Stimulated activated CD8-positive, alpha-beta memory T cell treated with anti-CD3 and anti-CD28 coated beads, Interleukin-4, amount 100 ng/mL, for 4 hours (primary cell): ENCODE measurements at places on chromosomes 7 and 10.

DNA sequence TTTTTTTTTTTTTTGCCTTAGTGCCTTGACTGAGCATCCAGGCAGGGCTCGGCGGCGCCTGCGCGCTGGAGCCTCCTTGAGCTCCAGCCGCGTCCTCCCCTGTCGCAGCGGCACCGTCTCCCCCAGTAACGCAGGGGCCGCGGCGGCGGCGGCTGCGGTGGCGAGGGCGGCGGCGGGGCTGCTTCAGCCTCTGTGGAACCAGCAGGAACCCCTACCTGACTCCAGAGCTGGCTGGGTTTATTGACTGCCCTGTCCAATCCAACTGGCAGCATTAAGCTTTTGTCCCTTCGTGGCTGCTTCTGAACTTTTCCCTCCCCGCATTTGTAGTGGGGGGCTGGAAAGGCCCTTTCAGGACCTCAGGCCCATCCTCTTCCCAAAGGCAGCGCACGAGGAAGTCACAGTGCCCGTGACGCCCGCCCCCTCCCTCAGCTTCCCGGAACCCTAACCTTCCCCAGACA is at the start of gene GPR85:
Gene GPR85 (minus strand): TSS at position 397 of the 458 bp plus-strand sequence. CDS start 2,106 bp downstream, outside the sequence.
- no peak for DNase-seq

DNA sequence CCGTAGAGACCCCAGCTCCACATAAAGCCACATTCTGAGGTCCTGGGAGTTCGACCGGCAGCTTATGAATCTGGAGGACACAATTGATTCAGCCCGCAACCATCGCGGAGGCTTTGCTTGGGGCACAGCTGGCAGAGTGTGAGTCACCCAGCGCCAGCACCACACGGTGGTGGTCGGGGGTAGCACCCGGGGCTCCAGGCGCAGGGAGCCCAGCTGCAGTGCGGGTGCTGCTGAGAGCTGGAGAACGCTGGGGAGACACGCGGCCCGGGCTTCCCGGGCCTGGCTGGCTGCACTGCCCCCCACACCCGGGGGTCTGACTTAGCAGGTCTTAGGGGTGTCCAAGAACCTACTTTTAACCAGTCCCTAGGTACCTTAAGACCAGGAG is 87.9 kb downstream of the PAXIP1 start:
- DNase-seq, result no peak

- DNase-seq, result no peak
These were observed 93.7 kb downstream of the EPC1 start for GRCh38 chr10:32253276-32253675.

GRCh38 chr7:51227861-51228260 is 88.7 kb downstream of the COBL start:
- DNase-seq, result no peak

DNA sequence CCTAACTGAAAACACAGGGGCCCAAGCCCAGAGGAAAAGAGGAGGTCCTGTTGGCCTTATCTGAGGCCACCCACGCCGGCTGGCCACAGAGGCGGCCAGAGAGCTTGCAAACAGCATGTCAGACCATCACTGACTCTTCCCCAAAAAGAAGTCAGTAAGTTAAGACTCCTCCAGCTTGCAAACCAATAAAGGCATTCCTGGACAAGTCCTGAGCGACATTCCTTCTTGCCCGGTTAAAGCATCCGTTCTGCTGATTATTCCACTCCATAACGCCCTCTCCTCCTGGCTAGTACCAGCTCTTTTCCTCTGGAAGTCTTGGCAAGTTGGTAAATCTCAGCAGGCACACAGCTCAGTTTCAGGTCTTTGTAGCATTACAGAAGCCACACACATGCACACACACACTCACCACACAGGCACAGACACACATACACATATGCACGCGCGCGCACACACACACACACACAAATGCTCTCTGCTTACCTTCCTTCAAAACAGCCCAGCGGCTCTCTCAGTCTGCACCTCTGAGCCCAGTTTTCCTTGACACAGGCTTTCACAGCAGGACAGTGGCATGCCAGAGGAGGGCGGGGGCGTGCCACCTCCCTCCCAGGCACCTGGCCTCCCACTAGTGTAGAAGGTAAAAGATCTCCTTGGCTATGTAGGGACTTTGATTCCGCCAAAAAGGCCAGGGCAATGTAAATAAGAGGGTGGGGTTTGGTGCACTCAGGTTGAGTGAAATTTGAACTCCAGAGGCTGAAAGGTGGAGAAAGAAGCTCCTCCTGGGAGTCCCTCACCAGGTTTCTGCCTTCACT is 201.4 kb downstream of the TNS3 start:
- no peak for DNase-seq

GRCh38 chr10:372566-372965 is 237.3 kb downstream of the ZMYND11 start:
- no peak for DNase-seq

GRCh38 chr7:33726582-33726981 is 178.8 kb upstream of the BMPER start:
- DNase-seq, result no peak

DNA sequence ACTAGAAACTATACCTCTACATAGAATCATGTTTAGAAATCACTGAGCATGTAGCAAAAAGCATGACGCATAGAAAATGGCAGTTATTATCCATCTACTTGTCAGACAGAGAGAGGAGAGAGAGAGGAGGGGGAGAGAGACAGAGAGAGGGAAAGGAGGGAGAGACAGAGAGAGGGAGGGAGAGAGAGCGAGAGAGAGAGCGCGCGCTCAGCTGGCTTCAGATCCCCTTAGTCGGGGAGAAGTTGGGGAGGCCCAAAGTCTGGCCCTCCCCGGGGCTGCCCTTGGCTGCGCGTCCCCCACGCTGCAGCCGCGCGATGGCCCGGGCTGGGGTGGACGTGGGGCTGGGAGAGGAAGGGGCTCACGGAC is 37.0 kb downstream of the CNPY1 start:
- no peak for DNase-seq

- DNase-seq, result no peak
These were observed 50.4 kb downstream of the RBM33 start for GRCh38 chr7:155694851-155695250.

GRCh38 chr7:50674896-50675835 is 107.5 kb downstream of the GRB10 start:
- no peak for DNase-seq

DNA sequence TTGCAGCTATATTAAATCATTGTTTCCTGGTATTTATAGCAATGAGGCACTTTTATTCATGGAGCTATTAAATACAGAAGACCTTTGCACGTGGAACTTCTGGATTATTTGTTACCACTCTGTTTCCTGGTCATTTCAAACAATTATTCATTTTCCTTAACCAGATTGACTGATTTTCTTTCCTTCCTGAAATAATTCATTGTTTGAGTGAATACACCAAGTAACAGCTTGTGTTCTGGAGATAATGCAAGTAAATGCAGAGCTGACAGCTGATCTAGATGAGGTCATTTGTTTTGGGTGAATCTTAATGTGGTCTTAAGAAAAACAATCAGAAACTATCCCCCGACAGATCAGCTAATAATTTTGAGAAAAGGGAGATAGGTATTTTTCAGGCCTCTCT is 497.7 kb downstream of the KIF20B start:
- DNase-seq, result no peak

GRCh38 chr7:104412911-104413310 is 84.5 kb downstream of the LHFPL3 start:
- DNase-seq, result no peak

DNA sequence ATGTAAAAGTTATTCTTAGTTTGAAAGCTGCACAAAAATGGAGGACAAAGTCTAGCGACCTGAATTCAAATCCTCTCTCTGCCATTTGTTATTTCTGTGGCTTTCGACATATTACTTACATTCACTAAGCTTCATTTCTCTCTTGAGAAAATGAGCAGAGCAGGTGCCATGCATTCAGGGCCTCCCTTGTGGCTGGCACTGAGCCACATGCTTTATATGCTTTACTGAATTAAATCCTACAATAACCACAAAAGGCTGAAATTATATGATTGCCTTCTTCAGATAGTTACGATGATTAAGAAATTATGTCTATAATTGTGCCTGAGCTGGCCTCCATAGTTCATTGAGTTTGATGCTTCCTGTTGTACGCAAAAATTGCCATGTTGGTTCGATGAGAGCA is 98.7 kb downstream of the NPSR1 start:
- DNase-seq, result no peak

GRCh38 chr7:89914711-89915110 is 239.6 kb upstream of the STEAP1 start:
- DNase-seq, result no peak

DNA sequence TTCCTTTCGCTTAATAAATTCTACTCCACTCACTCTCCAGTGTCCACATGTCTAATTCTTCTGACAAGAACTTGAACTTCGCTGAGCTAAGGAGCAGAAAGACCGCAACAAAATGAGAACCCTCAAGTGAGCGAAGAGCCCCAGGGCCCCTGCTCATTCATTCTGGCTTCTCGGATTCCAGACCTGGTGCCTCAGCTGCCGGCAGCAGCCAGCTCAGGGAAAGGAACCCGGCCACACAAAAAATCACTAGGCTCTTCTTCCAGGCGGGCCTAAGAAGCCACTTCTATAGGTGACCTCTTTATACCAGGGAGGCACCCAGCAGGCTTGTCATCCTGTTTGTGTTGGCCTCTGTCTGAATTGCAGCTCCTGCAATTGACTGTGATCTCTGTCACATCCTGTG is 33.3 kb downstream of the OTUD1 start:
- DNase-seq, result no peak

GRCh38 chr7:128869944-128870285 is 7.3 kb downstream of the ATP6V1F start:
- no peak for DNase-seq

DNA sequence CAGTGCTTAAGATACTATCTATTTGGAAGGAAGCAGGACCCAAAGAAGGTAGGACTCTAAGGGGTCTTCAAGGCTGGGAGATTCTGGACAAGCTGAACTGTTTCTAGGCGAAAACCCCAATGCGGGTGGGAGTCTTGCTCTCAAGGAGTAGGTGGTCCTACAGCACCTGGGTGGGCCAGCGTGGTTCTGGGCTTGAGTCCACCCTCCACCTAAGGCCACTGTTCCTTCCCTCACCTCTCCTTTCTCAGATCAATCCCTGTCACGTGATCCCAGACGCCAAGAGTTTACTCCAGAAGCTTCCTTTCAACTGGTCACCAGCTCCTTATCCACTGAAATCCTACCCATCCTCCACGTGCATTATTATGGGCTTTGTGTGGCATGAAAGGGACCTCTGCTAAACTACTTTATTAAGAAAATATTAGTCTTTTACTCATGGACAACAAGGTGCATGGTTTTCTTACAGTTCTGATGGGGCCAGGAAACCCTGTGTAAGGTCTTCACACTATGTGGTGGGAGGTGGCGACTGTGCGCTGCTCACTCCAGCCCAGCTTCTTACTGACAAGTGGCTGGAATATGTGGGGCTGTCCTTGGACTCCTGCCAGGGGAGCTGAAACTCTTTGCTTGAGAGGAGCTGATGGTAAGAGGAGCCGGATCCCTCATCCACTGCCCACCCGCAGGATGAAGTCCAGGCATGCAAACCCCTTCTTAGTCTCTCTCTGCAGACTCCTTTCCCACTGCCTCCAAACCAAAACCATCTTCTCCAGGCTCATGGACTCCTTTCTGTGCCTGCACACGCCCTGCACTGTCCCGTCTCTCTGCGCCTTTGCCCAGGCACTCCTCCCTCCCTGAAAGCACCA is 1.6 kb downstream of the ZNF746 start:
- DNase-seq, result no peak

DNA sequence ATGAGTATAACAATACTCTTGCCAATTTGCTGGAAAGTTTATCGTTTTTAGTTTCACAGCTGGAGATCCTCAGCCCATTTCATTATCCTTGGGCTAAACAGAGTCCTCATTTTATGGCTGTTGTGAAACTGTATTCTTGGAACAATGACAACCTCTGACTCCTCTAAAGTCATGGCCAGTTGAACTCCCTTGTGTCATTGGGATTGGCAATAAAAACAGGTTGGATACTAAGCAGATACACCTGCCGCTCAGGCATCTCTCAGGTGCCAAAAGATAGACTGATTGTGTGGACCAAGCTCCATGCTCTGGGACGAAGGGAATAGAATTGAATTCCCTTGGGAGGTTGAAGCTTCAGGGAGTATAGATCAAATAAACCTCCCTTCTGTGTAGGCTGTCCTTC is 182.2 kb downstream of the WDR11 start:
- no peak for DNase-seq

DNA sequence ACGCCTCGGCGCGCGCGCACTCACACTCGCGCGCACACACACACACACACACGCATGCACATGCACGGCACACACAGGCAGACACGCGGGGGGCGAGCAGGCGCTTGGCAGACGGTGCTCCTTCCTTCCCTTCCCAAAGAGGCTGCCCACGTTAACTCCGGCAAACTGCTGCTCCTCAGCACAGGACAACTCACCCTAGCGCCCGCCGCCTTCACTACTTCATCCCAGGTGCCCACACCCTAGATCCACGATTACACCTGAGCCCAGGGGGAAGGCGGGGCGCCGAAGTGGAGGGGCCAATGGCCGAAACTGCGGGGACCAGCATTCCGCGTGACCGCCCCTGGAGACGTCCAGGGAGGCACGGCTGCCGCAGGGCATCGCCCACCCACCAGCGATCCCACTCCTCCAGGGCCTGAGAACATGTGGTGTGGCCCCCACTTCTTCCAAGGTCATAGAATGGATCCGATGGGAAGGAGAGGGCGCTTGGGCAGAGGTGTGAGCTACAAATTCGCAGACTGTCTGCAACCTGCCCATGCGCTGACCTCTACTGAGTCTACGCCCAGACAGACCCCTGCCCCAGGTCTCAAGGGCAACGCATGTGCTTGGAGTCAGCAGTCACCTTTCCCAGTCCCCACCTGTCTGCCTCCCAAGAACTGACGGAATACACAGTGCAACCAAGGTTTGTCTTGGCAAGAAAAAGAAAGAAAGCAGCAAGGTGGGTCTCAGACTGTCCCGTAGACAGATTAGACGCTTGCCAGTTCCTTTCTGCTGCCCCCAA is 74.6 kb downstream of the CALN1 start:
- DNase-seq, result no peak

DNA sequence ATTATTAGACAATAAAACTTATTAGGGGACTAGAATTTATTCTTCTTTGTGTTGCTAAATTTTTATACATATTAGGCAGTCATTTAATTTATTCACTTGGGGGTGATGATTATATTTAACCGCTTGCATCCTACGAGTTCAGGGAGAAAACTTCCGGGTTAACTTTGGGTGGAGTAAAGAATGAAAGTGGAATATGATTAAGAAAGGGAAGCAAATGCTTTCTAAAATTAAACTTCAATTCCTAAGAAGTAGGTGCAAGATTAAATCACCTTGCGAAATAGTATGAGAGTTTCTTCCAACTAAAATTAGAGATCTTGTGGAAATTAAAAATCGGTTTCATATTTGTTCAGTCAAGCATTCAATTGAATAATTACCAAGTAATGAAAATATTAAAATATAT is 33.5 kb downstream of the MRC1 start:
- DNase-seq, result no peak

GRCh38 chr7:16462431-16462889 is 3.1 kb downstream of the SOSTDC1 start:
- no peak for DNase-seq

- DNase-seq, result no peak
These were observed 123.3 kb downstream of the CELF2 start for GRCh38 chr10:11140963-11141362.

GRCh38 chr7:129721068-129721467 is 109.5 kb downstream of the NRF1 start:
- no peak for DNase-seq

- no peak for DNase-seq
These were observed 138.4 kb upstream of the IGFBP3 start for GRCh38 chr7:46059308-46060020.

- no peak for DNase-seq
These were observed 15.1 kb upstream of the ZNF273 start for GRCh38 chr7:64887756-64888508.

GRCh38 chr10:77867124-77867719 is 59.3 kb downstream of the DLG5 start:
- DNase-seq, result no peak
